SW 1271 (cell line): ENCODE measurements at places on chromosomes 4 and X.

- no peak for DNase-seq
Observed at GRCh38 chrX:15737190-15737958, 696 bp upstream of the CA5B start.

DNA sequence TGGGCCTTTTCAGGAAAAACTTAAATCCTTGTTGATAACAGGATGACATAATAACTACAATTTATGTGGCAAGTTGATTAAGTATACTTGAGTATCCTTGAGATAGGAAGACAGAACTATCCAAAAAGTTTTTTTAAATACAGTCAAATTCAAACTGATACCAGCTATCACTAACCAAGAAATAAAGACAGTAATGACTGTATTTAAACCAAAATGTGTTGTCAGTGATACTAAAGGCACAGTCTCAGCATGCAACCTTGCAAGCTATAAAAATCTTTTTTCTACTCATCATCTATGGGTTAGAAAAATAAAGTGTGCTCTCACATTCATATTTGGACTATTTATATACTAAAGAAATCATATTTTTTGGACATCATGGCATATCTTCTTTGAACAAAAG lies 64.7 kb downstream of the PAPSS1 start:
- DNase-seq, result no peak

DNA sequence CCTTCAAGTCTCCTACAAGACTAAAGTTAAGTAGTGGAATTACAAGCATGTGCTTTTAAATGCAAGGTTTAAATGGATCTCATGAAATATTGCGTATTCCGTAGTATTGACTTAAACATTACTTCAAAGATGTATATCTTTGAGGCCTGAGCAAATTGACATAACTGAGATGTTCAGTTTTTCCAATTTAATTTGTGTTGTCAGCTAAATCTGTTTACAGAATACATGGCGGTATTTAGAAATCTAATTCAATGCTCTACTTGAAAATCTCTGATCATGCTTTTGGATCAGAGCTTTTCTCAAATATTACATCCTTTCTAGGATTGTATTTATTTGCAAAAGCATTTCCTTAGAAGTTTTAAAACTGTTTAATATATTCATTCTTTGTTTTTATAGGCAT lies 47.5 kb upstream of the PDE5A start:
- DNase-seq, result no peak

DNA sequence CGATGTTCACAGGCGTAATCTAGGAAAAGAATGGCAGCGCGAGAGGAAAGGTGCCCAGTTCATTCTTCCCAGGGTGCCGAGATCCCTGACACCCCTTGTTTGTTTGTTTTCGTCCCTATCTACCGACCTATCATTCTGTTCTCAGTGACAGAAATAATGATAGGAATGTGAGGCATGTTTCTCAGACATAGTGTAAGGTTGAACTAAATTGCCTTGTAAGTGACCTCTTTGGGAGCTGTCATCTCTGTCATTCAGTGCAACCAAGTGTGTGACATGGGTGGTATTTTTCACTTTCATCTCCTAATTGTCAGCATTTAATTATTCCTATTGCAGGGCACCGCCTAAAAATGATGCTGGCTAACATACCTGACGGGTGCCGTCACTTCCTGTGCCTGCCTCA lies 24.4 kb downstream of the CLDN22 start:
- no peak for DNase-seq

DNA sequence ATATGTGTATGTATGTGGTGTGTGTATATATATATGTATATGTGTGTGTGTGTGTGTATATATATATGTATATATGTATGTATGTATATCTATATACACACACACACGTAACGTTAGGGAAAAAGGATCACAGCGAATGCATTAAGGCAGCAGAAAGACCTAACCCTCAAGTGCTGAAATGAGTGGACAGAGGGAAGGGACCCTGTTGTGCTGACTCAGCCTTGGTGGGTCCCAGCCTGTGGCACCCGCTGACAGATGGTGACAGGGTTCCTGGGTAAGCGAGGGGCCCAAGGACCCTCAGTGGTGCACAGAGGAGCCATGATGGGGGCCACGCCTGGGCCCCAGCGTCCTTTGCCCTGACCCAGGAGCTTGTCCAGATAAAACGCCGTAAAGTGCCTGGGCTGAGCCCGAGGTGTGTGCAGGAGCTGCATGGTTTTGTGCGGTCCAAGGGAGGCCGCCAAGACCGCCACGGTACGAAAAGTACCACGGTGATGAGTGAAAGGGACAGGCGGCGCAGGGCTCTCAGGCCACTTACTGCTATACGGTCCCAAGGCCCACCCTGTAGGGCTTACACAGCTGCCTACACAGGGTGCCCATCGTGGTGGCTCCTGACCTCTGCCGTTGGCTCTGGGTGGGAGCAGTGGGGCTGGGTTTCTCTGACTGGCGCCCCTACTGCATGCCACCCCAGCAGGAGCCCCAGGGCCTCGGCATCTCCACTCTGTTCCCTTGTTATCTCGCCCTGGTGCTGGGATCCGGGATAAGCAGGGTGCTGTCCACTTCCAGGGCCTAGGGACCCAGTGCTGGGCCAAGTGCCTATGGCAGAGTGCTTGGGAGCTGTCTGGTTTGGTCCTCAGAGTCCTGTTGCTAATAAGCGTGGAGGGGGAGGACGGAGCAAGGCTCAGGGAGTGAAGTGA lies 10.0 kb downstream of the SH3BP2 start:
- DNase-seq, result no peak

- DNase-seq, result no peak
Observed at GRCh38 chr4:110621328-110621812, 1.5 kb downstream of the PITX2 start.

DNA sequence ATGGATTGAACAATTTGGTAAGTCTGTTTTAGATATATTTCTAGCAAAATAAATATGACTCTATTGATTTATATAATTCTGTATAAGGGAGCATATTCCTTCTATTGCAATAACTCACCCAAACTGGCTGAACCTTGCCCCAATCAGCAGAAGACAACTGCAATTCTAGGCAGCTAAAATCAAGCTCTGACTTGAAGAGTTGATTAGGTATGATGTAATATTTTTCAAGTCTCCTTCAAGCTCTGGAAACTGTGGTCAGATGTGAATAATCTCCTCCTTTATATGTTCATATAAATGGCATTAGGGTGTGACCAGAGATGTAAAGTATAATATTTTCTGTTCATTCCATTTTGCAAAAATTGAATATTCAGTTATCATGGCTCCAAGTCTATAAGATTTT lies 8.2 kb downstream of the RASSF6 start:
- no peak for DNase-seq

- no peak for DNase-seq
Observed at GRCh38 chr4:139312552-139313332, 10.5 kb upstream of the NDUFC1 start.

- DNase-seq, result peak; percentile 33
Observed at GRCh38 chr4:56468097-56468422, 643 bp downstream of the SRP72 start.

- no peak for DNase-seq
Observed at GRCh38 chrX:15985937-15986336, 131.3 kb upstream of the AP1S2 start.

DNA sequence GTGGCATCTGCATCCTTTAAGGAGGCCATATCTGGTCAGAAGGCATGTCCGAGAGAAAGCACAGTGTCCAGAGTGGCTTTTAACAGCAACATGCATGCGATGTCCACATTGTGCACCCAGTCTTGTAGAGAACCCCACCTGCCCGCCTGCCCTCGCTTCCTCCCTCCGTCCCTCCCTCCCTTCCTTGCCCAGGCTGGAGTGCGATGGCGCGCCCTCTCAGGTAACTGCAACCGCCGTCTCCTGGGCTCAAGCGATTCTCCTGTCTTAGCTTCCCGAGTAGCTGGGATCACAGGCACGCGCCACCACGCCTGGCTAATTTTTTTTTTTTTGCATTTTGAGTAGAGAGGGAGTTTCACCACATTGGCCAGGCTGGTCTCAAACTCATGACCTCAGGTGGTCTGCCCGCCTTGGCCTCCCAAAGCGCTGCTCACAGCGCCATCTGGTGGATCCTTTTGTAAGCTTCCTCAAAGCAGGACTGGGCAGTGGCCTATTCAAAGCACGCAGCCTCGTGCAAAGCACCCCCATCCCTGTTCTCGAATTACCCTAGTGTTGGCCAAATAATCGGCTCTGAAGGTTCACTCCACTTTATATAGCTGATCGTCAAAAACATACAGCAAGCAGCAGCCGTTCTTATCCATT lies 15.0 kb downstream of the BRCC3 start:
- DNase-seq, result peak; percentile 4

DNA sequence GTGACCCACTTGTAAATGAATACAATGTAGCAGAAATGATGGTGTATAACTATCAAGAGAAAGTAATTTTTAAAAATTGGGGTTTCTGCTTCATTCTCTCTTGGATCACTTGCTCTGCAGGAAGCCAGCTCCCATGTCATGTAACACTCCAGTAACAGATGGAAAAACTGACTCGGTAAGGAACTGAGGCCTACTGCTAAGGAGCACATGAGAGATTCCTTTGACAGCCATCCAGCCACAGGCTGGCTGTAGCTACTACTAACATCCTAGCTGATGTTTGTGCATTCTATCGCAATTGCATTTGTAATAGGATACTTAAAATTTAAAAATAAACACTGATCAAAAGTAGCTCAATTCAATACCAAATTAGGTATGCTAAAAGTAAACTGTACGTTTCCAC lies 102.3 kb upstream of the MAB21L2 start:
- no peak for DNase-seq

DNA sequence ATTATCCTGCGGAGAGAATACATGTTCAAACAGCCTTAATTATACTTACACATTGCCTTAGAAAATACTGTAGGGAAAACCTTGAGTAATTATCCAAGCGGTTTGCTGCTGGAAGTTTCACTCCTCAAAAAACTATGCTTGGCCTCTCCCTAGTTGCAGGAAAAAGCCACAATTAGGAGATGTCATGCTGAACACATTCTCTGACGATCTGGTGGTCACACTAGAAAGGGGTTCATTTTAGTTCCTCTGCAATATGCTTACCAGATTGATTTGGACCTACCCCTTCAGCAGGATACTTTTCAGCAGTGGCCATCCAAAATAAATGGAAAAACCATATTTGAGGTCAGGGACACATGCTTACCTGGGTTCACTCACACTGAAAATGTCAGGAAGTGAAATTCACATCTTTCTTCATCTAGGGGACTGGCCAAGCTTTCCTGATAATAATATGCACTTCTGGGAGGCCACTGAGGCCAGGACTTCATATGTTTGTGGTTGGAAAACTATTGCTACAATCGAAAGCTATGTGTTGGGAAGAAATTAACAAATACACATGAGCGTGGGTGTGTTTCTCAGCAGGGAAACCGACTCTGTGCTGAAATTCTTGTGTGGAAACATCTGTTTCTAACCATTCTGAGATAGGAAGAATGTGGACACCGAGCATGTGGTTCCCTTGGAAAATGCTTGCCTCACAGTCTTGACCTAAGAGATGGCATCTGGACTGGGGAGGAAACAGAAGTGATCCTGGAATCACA lies 68.8 kb downstream of the ATXN3L start:
- no peak for DNase-seq

DNA sequence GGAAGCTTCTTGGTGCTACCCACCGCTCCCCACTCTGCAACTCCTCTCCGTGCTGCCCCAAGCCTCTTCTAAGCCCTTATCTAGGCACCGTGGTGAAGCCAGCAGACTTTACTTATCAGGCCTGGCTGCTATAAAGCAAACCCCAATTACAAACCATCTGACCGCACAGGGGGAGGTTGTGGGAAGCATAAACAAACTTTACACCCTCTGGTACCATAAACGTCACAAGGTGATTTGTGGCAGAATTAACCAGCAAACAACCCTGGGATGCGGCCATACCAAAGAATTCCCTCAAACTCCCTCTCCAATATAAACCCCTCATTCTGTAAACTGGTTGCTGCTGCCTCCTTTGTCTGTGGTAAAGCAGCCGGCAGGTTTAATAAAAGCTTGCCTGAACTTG lies 55.2 kb downstream of the MAGEC2 start:
- DNase-seq, result no peak

- DNase-seq, result no peak
Observed at GRCh38 chrX:25143596-25143995, 127.8 kb upstream of the ARX start.

- DNase-seq, result no peak
Observed at GRCh38 chr4:171235521-171235920, 577.7 kb upstream of the GALNTL6 start.

DNA sequence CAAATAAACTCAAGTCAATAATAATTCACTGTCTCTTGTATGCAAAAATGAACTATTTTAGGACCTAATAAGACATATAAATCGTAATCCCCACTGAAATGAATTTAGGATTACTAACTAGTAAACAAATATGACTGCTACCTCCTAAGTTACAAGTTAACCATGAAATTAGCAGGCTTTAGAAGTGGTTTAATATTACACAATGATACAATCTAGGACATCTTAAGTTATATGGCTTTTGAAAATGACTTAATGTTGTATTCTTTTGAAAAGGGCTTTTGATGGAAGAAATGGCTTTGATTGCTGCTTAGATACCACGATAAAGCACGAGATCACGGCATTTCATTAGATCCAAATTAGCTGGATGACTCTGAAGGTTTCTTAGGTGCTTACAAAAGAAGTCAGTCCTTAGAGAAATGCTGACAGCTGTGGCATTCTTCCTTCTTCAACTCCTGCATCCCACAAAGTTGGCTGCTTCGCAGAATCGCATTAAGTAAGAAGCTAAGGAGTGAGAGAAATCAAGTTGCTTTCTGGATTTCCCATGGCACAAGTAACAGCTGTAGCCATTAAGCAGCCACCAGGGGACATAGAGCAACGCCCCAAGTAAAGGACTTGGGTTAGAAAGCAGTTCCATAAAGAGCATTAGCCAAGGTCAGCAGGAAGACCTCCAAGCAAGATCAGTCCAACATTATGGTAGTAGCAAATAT lies 6.9 kb downstream of the SLC10A7 start:
- DNase-seq, result no peak
